Stimulated activated CD8-positive, alpha-beta memory T cell treated with anti-CD3 and anti-CD28 coated beads, Interleukin-4, amount 100 ng/mL, for 4 hours (primary cell): ENCODE measurements at places on chromosomes 2 and 18.

DNA sequence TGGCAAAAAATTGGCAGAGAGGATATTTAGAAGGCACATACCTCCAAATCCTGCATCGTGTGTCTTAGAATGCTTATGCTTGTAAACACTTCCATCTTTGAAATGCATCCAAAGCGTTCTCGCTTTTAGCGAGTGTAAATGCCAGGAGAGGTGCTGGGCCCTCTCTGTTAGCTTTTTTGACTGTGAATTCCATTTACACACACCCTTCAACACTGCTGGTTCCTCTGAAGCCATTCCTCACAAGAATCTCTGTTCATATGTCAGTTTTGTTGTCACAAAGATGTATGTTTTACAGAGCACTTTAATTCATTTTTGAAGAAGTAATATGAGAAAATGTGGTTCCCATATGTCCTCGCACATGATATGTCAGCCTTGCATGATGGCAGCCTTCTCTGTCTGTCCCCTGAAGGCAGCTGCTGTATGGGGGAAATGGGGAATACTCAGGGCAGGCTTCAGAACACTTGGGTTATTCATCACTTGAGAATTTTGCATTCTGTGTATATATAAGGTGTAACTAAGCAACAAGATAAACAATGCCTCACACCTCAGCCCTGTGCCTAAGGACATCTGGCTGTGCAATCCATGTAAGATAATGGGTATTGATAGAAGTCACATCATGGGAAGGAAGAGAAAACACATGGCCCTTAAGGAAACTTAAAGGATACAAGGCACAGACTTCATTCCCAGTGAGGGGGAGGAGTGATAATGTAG lies 52.3 kb downstream of the RAB27B start:
- no peak for DNase-seq

DNA sequence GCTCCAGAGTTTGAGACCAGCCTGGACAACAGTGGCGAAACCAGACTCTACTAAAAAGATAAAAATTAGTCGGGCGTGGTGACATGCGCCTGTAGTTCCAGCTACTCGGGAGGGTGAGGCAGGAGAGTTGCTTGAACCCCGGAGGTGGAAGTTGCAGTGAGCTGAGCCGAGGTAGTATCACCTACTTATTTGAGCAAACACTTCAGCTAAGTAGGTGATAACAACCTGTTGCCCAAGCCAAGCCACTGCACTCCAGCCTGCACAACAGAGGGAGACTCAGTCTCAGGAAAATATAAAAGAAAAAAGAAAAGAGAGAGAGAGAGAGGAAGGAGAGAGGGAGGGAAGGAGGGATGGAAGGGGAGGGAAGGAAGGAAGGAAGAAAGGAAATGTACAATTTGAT lies 21.3 kb downstream of the FER1L5 start:
- DNase-seq = no peak

DNA sequence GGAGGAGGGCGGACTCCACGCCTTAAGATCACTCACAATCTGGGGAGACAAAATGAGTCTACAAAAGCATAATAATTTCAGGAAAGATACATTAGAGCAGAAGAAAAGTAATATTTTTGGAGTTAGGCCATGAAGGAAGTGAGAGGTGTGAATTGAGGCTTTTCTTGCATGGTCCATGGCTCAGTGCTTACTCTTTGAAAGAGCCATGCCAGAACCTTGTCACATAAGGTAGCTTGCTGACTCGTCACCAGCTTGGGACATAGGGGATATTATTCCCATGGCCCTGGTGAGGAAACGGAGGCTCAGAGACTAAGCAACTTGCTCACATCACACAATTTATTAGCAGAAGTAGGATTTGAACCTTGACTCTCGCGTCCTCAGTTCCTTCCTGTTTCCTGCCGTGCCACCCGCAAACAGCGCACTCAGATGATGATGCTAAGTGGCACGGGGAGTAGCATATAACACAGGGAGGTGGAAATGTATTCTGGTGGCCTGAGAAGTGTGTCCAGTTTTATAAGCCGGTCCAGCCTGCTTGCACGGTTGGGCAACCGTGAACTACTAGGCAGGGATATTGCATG lies 312.2 kb upstream of the EPAS1 start:
- DNase-seq = no peak

GRCh38 chr2:200677721-200678532 lies 92.1 kb downstream of the AOX1 start:
- DNase-seq = no peak

DNA sequence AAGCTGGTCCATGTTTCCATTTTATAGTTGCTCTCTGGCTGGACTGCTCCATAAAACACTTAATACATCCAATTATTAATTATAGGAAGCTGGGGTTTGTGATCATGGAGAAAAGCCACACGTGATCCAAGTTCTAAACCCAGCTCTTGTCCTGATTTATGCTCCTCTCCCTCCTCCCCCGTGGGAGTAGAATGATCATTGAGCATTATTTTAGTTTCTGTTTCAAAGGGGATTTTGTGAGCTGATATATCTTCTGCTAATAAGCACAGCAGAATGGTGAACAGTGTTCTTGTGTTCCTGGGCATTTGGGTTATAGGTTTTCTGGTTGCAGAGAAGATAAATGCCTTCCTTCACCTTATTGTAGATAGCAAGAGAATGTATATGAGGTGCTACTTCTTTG lies 135.7 kb upstream of the TMEM200C start:
- no peak for DNase-seq

DNA sequence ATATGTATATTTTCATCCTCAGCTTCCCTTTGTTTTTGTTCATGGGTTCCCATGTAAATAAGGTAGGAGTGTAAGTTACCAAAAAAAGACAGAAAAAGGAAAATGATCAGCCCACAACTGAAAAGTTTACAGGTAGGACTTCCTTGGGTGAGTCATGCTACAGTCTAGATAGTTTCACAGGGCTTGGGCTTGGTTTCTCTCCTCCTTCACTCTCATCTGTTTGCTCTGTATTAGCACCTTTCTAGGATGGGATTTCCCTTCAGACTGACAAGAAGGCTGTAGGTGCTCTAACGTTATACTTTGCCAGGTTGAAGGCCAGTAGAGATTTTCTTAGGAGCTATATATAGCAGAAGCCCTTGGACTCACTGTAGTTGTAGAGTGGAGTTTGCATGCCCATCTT lies 57.9 kb downstream of the FAM171B start:
- DNase-seq = no peak

DNA sequence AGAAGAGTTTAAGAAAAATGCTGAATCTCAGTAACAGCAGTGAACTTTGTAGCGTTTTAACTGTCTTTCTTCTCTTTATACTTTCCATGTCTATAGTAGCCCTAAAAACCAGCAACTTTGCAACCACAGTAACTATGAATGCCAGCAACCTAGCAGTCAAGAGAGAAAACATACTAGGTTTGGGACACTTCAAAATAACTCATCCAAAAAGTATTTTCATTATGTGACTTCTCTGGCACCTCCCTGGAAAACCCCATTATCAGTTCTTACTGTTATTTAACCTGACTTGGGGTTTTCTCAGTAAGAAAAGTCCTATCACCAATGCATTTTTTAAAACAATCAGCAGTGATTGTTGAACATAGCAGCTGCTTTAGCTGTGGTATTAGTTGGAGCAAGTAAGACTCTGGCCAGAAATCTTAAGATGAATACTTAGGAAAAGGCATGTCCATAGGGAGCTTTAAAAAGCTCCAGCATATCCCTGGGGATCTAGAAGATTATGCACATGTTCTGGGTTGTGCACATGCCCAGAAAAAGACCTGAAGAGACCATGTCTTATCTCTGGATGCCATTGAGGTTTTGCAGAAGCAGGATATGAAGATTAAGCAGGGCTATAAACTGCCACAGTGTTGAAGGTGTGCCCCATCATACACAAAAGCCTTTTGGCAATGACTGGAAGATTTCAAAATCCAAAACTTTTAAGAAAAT lies 411.3 kb downstream of the CMPK2 start:
- DNase-seq = no peak

DNA sequence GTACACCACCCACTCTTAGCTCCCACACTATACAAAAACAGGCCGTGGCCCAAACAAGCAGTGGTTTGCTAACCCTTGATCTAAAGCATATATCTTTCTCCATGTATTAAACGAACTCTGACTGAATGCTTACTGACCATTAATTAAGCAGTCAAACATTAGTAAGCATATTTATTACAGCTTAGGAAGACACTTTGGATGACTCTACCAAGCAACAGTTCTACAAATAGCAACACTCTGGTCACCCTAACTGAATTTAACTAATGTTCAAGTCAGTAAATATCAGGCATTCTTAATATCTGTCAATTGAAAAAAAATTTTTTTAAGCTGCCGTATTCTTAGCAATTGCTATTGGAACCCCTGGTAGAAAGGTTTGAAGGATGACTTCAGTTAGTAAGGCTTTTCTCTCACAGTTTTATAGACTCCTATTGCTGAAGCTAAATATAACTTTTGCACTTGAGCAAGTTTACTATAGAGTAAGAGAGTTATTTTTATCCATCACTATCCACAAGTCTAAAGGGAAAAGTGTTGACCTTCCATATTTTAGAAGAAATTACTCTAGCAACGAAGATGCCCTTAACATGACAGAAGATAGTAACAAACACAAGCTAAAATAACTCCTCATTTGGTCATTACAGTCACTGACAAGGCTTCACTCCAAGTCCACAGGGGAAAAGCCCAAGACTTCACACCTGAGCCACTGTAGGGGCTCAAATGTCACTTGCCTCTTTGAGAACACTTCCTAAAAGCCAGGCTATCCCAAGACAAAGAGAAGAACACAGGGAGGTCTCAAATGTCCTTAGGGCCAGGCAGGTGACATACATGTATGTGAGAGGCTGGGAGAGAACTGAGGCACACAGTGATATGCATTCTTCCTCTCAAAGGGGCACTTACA lies 74.4 kb downstream of the RTN4 start:
- DNase-seq = no peak

GRCh38 chr2:8122520-8122919 lies 559.3 kb upstream of the ID2 start:
- DNase-seq = no peak

DNA sequence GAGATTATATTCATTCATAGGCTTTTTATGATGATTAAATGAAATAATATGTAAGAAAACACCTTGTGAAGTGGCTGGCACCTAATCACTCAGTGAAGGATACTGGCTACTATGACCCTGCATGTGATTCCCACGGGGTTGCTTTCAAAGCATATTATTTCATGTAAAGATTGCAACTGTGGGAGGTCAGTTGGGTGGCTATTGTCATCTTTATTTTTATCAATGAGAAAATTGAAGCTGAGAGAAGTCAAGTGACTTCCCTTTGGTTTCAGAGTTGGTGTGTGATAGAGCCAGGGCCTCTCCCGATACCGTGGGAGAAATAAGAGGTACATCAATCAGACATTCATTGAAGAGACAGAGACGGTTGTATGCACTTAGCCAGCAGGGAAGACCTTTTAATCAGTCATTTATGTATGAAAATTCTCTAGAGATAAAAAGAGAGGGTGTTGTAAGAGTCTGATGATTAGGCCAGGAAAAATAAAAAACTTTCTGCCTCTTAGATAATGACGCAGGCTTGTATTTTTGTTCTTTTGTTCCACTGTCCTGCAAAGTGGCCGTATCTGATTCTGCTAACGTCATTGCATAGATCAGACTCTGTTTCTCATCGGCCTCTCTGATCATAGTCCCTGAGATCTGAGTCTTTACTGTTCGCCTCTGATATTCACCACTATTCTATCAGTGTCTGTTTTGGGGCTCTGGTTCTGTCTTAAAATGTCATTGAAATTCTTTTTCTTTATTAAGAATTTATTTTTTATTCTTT lies 50.5 kb downstream of the QPCT start:
- no peak for DNase-seq

- peak; percentile 44 for DNase-seq
Measured at GRCh38 chr2:9813312-9814128, 29.8 kb upstream of the TAF1B start.

DNA sequence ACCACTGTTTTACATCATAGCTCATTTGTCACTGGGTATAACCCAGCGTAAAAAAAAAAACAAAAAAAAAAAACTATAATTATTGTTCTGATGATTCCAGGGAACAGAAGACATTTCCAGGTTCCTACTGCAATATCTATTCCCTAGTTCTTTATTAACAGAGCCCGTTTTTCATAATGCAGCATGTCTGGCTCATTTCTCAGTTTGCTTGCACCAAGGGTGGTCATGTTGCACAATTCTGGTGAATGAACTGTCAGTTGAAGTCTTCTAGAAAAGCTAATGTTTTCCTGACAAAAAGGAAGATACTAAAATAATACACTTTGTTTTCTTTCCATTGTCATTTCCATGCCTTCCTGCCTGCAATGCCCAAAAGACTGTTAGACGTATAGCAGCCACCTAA lies 180.1 kb downstream of the RDH14 start:
- no peak for DNase-seq

- DNase-seq = no peak
Measured at GRCh38 chr18:5488844-5489243, 55.0 kb downstream of the EPB41L3 start.

- DNase-seq = no peak
Measured at GRCh38 chr2:130878316-130878715, 41.6 kb downstream of the ARHGEF4 start.

DNA sequence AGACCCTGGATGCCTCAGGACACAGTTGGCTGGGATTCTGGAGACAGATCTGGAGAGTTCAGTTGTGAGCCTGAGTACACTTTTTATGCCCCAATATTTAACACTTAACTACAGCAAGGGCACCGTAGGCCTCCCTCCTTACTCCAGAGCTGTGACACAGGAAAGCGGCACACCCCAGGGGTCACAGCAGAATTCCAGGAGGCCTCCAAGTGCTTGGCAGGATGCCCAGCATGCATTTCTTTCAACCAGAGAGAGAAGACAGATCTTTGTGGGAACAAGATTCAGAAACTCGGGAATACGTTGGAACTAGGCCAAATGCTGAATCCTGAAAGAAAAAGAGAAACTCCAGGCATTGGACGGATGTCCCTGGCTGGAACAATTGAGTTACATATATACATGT lies 199.2 kb upstream of the NT5C1B start:
- DNase-seq = no peak

DNA sequence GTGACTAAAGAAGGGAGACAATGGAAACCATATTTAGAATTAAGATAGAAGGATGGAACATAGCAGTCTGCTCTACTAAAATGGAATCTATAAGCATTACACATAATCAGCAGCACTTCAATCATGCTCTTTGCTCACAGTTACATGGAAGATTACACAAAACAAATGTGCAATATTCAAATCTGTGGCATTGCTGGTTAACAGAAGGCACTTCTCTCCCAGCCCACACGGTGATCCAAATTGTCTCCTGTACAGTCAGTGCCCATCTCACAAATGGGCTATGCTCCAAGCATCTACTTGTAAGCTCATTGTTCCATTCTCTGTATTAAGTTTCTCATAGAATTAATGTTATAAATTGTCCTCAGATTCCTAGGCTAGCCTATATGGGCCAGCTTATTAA lies 716.6 kb downstream of the NRXN1 start:
- no peak for DNase-seq

DNA sequence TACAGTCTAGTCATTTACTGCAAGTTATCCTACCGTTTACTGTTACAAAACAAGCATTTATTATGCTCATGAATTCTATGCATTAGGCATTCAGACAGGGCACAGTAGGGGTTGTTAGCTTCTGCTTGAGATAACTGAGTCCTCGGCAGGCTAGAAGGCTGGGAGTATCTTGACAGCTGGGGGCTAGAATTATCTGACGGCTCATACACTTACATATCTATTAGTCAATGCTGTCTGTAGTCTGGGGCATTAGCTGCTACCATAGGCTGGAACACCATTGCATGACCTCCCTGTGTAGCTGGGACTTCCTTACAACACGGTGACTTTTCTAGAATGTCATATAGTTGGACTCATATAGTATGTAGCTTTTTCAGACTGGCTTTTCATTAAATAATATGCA lies 61.9 kb upstream of the ALK start:
- no peak for DNase-seq
